Stimulated activated CD8-positive, alpha-beta memory T cell treated with anti-CD3 and anti-CD28 coated beads, Interleukin-4, amount 100 ng/mL, for 1 hour (primary cell): ENCODE measurements at places on chromosomes 16 and 17.

- DNase-seq: no peak
These were observed 83.9 kb downstream of the NT5M start for GRCh38 chr17:17387017-17387497.

GRCh38 chr17:79952265-79952877 lies 83.3 kb downstream of the TBC1D16 start:
- DNase-seq: no peak

DNA sequence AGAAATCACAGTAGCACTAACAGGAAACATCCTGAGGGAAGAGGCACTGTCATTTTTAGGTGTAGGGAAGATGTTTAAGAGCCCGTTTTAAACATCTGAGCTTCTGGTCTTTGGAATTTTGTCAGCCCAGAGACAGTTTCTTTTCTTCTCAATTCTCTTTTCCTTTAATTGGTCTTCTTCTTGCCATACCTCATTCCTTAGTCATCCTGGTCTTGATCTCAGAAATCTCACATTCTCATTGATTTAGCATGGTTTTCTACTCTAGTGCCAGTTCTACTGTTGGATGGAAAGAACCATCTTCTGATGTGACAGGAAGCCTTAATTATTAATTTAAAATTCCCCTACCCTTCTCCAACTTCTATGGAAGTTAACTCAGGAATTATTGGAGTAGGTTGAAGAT lies 25.4 kb downstream of the BMERB1 start:
- DNase-seq: no peak

GRCh38 chr17:70622368-70623260 lies 453.3 kb downstream of the KCNJ2 start:
- DNase-seq: no peak

DNA sequence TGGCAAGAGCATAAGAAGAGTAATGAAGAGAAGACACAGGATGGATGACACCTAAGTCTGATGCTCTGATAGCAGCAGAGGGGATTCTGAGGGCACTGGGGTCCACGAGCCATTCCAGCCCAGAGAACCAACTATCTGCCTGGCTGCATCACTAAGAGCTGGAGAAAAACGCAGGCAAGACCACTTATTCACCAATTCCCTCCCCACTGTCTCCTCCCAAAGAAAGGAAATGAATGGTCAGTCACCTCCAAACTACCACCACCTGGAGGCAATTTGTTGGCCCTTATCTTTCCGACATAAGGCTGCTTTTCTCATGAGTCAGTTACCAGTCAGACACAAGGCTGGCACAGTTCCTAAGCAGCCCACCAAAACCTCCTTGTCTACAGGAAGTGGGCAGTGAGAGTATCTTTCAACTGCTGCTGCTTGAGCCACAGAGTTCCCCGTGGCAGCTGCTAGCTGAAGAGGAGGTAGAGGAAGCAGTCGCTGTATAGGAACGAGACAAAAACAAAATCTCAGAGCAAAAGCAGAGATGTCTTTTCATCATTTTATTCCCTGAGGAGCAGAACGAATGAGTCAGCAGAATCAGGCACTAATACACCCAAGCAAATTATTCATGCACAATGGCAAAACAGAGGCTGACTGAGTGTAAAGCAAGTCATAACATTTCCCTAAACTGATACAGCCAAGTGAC lies 111.1 kb downstream of the SMG6 start:
- DNase-seq: peak; percentile 29
